ENCODE measurements at places on chromosomes 16 and 17. TPM values are rescaled to one million over a fixed set of nuclear protein-coding genes. Genes with fewer than 3 reads are reported as not detected.

The KRTAP1-5 gene
- not detected for total RNA-seq

The AIPL1 gene
- not detected for total RNA-seq

The SEPTIN12 gene
- not detected for total RNA-seq

The DDX28 gene
- 19.7 TPM for total RNA-seq

The SULT1A1 gene
- total RNA-seq, result 2.1 TPM

The VMO1 gene
- total RNA-seq, result not detected

The RFNG gene
- 18.7 TPM for total RNA-seq

The SOX15 gene
- total RNA-seq, result 0.64 TPM

The SLC35G6 gene
- total RNA-seq, result not detected

The KRT40 gene
- total RNA-seq, result not detected

The TP53TG3C gene
- not detected for total RNA-seq

The CD300H gene
- total RNA-seq, result not detected

DNA sequence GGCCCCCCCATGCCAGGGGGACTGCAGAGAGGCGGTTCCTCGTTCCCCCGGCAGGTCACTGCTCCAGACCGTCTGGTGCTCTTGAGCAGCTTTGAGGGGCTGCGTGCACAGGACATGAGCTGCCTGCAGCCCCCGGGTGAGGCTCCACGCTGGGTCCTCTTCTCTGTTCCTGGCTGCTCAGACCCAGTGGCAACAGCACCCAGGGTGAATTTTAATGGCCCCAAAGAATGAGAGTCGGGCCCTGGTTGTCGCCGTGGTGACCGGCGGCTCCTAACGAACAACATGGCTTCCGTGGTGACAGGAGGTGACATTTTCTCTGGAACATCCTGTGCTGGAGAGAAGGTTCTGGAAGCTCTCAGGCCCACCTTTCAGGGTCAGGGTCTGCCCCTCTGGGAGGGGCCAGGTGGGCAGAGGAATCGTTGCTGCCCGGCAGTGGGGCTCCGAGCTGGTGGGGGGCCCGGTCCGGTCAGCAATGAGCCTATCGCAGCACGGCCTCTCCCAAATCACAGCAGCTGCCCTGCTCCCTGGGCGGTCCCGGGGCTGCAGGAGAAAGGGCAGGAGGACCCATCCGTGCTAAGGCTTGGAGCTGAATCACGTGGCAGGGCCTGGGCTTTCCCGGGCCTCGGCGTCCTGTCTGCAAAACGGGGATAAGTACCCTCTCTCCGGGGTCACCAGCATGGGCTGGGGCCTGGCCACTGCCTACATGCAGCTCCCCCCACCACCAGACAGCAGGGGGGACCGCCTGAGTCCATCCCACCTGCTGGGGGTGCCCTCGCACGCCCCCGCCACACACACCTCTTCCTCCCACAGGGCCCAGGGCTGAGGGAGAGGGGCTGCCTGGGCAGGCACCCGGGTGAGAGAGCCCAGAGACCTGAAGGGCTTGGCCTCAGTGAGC is 3.4 kb upstream of the C1QTNF8 start:
- no peak for DNase-seq

- DNase-seq, result no peak
Observed at GRCh38 chr17:70292366-70292765, 123.0 kb downstream of the KCNJ2 start.

- DNase-seq, result no peak
Observed at GRCh38 chr16:57897053-57897784, 73.7 kb downstream of the CNGB1 start.

GRCh38 chr17:78939615-78940014 is 14.4 kb upstream of the TIMP2 start:
- DNase-seq, result no peak

GRCh38 chr17:34451313-34451712 is 88.3 kb upstream of the CCL1 start:
- DNase-seq, result no peak

DNA sequence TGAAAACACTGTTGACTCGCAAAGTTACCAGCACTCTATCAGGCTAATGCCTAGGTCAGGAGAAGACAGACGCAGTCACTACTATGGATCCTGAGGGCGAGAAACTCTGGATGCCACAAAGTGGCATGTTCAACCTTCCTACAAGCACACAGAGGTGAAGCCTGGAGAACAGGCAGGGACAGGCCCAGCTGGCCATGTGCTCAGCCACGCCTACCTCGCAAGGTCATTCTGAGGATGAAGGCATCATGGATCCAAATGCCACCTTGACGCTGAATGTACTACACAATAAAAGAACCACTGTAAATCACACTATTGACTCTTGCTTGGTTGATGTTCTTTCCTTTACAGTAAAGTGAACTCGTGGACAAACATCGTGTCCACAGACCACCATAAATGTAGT is 85.8 kb downstream of the ANKRD11 start:
- DNase-seq, result no peak

- DNase-seq, result no peak
Observed at GRCh38 chr17:22512997-22513538, 820.7 kb downstream of the KCNJ18 start.

- no peak for DNase-seq
Observed at GRCh38 chr17:37518826-37519225, 29.1 kb downstream of the DUSP14 start.

DNA sequence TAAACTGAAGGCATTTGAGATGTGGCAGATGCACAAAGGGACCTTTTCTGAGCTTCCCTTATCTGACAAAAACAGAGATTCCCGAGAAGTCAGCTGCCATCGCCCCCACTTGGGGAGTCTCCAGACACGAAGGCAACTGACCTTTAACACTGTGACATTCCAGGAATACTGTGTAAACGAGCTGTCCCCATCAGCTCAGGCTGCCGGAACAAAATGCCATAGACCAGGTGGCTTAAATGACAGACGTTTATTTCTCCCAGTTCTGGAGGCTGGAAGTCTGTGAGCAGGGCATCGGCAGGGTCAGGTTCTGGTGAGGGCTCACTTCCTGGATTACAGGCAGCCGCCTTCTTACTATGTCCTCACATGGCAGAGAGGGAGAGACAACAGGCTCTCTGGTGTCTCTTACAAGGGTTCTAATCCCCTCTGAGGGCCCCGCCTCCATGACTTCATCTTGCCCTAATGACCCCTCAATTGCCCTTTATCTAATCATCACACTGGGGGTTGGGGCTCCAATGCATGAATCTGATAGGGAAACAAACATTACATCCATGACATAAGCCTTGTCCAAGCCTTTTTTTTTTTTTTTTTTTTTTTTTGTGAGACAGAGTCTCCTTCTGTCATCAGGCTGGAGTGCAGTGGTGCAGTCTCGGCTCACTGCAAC is 178.5 kb upstream of the RPL38 start:
- DNase-seq, result no peak

- DNase-seq, result no peak
Observed at GRCh38 chr17:17466511-17466910, 10.3 kb upstream of the MED9 start.

- DNase-seq, result no peak
Observed at GRCh38 chr17:19883537-19884215, 15.9 kb upstream of the ULK2 start.

DNA sequence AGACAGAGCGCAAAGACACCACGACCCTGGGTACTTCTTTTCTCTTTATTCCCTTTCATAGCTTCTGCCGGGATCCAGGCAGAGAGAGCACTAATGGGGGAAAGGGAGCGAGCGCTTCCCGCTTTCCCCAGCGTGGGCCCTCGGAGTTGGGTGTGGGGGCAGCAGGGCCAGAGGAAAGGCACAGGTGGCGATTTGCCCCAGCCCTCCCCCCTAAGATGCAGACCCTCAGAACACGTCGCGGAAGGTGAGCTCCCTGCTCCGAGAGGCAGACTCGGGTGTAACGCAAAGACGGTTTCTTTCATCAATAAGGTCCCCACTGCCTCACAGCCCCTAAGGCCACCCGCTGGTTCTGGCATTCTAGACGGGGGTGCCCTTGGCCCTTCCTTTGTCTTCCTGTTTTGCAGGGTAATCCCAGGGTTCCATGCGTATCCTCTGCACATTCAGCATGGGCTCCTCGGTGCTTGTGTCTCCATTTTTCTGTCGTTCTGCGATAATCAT is 570 bp upstream of the NME3 start:
- DNase-seq, result no peak

- DNase-seq, result no peak
Observed at GRCh38 chr16:56198006-56198754, 6.9 kb downstream of the GNAO1 start.
